CD4-positive, alpha-beta T cell treated with Interleukin-12 subunit alpha and Interleukin-12 subunit beta, for 1 hour (primary cell): ENCODE measurements at places on chromosomes 11 and 22.

GRCh38 chr11:102840018-102840417 lies 3.4 kb downstream of the MMP3 start:
- DNase-seq, result no peak

GRCh38 chr11:130159657-130160497 lies at the start of gene ST14:
ST14 (plus strand) TSS chr11:130159782; CDS start chr11:130159980, 198 bp downstream.
- DNase-seq, result no peak

GRCh38 chr22:39997939-39998726 lies 3.4 kb downstream of the FAM83F start:
- DNase-seq, result no peak

DNA sequence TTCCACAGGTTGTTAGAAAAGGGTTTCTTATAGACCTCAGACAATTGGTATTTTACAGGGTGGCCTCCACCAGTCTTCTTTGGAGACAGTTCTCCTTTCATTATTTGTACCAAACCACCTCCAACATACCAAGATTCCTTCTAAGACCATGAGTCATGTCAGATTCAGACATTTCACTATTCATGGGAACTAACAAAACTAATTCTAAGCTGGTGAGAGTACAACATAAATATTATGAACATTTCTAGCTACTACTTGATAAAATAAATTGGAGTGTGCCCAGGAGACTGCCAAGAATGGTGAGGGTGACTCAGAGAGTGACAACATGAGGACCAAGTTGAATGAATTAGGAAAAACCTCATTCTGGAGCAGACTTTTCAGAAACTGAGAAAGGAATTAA lies 494.6 kb upstream of the LRRC4C start:
- DNase-seq, result no peak

DNA sequence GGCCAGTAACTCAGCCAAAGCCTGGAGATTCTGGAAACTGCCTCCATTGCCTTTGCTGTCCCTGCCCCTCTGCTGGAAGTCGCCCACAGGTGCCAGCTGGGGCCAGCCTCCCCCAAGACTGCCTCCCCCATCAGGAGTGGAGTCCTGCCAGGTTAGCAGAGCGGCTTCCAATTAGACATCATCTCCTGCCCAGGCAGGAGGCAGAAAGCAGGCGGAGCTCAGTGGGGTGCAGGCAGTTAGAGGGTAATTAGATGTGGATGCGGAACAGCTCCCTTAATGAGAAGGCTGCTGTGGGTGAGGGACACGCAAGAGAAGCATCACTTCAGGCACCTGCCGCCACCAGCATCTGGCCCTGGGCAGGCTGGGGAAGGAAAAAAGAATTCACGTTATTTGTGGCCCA lies 90.9 kb upstream of the TP53I11 start:
- DNase-seq, result no peak

DNA sequence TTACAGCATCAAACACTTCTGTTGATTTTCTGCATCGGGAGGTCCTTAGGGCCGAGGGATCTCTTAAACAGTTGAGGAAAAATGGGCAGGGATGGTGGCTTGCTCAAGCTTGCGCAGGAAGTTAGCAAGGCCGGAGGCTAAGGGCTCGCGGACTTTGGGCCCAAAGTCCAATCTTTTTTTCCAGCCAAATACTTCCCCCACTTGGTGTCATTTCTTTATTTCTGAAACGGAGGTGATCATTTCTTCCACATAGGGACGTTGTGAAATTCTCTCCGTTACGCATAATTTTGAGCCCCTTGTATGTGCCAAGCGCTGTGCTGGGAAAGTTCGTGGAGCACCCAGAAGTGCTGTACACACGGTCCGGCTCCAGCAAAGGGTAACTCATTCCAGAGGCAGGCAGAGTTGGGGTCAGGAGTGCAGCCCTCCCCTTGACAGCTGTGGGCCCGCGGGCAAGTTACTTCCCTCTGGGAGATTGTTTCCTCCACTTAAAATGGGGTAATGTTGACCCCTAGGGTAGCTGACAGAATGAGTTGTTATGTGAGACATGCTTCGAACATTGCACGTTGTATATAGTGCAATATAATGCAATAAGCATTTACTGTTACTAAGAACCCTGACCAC lies 809 bp downstream of the MIEF1 start:
- DNase-seq, result no peak

- DNase-seq, result no peak
These were observed 59.2 kb upstream of the KIRREL3 start for GRCh38 chr11:127059750-127060149.

GRCh38 chr11:41301023-41301422 lies 158.4 kb downstream of the LRRC4C start:
- DNase-seq, result no peak

DNA sequence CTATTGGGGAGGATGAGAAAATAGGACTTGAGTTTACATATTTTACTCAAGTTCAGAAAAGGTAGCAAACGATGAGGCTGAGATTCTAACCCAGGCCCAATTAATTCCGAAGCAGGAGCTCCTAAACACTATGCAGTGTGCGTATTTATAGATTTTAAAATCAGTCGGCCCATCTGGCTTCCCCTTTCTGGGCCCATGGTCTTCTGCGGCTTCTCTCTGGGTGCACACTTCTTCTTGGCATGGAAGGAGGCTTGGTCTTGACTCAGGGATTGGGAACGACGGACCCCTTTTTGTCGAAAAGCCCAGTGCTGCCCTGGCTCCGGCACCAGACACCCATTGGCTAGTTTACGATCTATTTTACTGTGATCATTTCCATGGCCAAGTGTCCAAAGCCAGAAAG lies 1433.8 kb downstream of the BRD1 start:
- no peak for DNase-seq

DNA sequence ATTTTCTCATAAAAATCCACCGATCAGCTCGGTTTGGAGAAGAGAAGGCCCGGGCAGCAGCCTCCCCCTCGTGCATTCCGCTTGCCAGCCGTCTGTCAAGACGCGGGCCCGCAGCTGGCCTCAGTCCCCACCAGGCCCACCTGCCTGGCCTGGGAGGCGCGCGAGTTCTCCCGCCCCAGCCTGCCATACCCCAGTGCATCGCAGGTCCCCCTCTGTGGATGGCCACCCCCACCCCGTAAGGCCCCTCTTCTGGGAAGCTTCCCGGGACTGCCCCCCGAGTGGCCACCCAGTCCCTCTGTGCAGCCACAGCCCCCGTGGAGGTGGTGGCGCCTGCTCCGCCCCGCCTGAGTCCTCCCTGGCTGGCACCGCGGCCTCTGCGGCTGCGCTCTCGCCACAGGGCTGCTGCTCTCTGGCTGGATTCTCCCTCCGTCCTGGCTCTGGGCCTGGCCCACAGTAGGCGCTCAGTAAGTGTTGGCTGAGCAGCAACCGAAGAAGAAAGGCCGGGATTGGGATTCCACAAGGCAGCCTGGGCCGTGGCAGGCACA lies 74.0 kb upstream of the TCF20 start:
- DNase-seq, result no peak

- no peak for DNase-seq
These were observed 7.7 kb downstream of the TBC1D22A start for GRCh38 chr22:46770151-46770641.

DNA sequence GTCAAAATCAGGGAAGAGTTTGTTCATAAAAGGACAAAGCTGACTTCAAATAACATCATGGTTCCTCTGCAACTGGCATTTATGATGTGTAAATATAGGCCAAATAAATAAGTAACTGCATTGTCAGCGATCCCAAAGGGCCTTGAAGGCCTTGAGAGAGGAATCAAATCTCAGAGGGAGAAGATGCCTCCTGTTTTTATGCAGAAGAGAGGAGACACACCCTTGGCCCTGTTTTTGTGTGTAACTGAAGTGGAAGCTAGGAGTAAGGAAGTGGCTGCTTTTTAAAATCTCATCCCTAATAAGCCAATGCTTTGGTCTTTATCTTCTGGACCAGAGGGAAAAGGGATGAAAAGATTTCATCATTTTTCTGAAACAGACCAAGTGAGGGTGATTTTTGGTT lies 15.7 kb upstream of the SCN3B start:
- no peak for DNase-seq

GRCh38 chr22:22855617-22856308 lies 31.9 kb upstream of the IGLL5 start:
- DNase-seq, result peak; percentile 41

GRCh38 chr11:28463826-28464225 lies 355.6 kb downstream of the METTL15 start:
- no peak for DNase-seq
